ENCODE measurements at places on chromosomes 1 and 21.
A peak's percentile ranks its signal among the peaks of the same experiment; 100 is the strongest.

GRCh38 chr1:31792116-31792515 lies 23.7 kb downstream of the SPOCD1 start:
- no peak for DNase-seq

GRCh38 chr1:212958175-212958574 lies 7.8 kb downstream of the VASH2 start:
- DNase-seq, result no peak

DNA sequence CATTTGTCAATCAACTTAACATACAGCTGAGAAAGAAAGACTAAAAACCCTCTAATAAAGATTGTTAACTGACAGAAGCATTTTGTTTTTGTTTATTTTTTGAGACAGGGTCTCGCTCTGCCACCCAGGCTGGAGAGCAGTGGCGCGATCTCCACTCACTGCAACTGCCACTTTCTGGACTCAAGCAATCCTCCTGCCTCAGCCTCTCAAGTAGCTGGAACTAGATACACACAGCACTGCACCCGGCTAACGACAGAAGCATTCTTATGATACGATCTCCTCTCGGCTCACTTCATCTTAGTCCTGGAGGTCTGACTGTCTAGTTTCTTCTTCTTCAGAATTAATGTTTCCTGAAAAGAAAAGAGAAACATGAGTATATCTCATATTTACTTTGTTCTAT lies 23.5 kb downstream of the RSPH1 start:
- DNase-seq, result no peak

- no peak for DNase-seq
Measured at GRCh38 chr1:53979712-53980450, 33.7 kb downstream of the LRRC42 start.

- DNase-seq, result no peak
Measured at GRCh38 chr1:44511769-44512168, 106.7 kb downstream of the RNF220 start.

DNA sequence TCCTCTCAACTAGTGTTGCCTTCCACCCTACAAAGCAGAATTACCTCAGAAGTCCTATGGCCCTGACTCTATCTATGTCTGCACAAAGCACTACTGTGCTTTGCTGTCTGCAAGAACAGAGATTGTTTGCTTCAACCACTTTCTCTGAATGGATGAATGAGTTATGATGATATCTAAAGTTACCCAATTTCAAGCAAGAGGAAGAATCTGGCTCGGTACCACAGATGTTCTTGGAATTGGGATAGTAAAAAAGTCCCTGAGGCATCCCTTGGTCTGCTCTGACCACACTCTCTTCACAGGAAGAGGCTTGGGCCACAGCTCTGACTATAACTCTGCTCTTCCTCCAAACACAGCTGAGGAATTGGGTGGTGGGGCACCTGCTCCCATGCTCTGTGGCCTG lies 31.2 kb downstream of the MTARC1 start:
- peak; percentile 48 for DNase-seq

Data from foreskin melanocyte (primary cell).